ENCODE measurements at places on chromosomes 2 and 18.

DNA sequence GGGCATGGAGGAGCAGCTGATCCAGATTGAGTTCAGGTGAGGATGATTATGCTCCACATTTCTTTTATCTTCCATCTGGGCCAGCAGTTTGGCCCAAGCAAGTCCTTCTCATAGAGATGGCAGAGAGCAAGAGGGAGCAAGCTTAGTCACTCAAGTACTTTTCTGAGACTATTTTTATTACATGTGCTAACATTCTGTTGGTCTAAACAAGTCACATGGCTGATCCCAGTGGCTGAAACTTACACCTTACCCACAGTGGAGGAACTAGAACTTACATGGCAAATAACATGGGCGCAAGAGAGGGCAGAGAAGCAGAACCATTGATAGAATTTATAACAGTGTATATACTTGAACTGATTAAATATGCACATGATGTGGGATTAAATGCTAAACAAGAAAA lies 105.7 kb downstream of the KYNU start:
- DNase-seq, result no peak

DNA sequence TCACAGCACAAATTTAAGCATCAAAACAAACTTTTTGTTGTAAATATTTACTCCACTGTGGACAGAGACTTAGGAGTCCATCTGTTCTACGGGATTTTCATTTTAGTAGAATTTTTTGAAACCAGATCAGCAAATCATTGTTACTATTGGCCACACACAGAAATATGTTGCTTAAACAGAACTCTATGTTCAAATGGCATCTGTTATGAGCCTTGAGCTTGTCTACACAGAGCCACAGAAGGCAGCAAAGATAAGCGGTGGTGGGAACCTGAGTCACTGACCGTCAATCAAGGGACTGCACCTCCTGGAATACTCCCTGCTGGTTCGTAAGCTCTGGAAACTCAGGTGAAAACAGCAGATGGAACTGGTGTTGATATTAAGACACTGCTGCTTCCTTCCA lies 156.8 kb downstream of the TMEM200C start:
- DNase-seq, result no peak

DNA sequence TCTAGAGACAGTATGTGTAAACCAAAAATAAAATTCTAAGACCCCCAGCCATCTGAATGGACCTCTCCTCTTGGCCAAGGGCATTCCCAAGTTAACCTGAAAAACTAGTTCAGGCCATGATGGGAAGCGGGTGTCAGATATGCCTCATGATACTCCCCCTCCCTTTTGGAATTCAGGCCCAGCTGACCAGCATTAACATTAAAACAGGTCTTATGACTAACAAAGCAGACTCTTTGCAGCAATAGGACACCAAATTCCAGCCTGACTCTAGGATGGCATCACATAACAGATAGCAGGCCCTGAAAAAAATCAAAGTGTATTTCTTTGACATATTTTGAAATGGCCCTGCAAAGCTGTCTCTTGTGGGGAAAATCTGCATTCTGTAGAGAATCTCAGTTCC lies 73.3 kb upstream of the L3MBTL4 start:
- DNase-seq, result no peak

DNA sequence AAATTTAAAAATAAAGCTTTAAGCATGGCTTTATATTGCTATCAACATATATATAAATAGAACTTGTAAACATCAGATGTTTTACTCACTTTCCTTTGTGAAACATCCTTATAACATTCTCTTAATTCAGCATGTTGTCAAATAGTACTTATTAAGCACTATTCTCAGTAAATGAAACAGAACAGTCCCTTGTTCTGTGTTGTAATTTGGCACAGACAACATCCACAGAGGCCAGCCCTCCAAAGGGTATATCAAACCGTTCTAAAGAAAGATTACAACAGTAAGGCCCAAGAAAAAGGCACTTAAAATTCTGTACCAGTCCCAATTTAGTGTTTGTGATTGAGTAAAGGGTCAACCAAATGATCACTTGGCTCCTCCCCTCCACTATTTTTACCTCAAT lies 46.0 kb downstream of the GAREM1 start:
- DNase-seq, result no peak

DNA sequence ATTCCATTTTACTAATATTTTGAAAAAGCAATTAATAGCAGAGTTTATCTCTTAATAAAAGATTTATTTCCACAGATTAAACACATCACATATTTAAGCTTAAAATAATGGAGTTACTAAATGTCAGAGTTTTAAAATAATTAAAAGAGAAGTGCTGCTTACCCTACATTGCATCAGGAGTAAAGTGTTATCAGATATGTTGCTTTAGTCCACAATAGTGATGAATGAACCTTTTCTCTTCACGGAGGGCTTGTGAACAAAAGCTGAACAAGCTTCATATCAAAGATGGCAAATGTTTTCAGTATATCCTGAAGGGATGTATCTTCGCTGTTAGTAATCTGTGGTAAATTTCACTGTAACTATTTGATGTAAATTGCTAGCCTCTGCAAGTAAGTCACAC lies 69.4 kb upstream of the TTC27 start:
- DNase-seq, result no peak

DNA sequence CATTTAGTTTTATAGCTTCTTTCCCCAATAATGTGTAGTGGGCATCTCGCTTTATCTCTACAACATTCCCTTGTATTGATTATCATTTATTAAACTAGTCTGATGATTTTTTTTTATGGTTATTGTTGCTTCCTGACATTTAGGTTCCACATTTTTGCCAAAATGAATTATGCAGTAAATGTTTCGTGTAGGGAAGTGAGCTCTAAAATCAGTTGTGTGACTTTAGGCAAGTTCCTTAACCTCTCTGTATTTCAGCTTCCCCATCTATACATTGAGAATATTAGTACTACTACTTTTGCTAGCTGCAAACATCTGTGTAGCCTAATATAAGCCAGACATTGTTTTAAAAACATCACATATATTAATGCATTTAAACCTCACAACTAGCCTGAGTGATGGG lies 22.9 kb downstream of the SOCS6 start:
- no peak for DNase-seq

- DNase-seq, result no peak
These were observed 84.0 kb downstream of the SH3RF3 start for GRCh38 chr2:109212836-109213563.

DNA sequence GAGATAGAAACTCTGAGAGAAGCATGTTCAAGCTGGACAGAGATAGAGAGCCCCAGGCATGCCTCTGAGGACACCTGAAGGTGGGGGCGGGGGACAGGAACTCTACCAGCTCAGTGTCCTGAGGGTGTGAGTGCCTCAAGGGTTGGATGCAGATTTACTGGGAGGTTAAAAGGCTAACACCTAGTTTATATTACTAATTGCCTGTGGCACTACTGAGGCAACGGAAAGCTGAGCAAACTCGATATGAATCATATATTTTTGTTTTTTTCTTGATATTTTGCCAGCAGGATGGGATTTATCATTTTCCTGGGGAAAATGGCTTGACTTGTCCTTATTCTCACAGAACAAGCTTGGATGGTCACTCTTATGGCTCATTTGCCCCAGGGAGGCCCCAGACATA lies 319.5 kb downstream of the ALK start:
- DNase-seq, result no peak

DNA sequence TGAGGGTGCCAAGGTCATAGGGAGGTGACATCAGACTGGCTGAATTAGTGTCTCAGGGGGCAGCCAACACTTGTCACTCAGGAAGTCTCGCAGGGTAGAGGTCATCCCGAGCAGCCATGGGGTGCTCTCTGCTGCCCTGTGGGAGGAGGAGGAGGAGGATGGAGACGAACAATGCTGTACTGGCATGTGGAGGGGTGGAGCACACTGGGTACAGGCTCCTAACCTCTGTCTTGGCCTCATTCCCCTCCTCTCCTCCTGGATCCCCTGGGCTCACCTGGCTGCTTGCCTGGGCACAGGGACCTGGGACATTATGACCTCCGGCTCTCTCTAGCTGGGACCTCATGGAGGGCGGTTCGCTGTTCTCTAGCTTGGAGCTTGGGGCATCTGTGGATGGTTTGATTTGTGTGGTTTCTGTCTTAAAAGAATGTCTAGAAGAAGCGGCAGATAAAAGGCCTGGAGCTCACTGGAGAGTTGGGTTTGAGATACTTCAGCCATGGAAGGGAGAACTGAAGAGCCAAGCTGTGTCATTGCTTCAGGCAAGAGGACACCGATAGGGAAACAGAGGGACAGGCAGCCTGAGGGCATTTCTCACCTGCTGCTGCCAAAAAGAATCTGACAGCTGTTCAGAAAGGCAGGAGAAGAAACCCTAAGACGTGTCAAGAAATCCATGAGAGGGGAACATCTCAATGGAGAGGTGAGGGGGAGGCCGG lies 133.1 kb downstream of the SEPTIN10 start:
- DNase-seq, result no peak

DNA sequence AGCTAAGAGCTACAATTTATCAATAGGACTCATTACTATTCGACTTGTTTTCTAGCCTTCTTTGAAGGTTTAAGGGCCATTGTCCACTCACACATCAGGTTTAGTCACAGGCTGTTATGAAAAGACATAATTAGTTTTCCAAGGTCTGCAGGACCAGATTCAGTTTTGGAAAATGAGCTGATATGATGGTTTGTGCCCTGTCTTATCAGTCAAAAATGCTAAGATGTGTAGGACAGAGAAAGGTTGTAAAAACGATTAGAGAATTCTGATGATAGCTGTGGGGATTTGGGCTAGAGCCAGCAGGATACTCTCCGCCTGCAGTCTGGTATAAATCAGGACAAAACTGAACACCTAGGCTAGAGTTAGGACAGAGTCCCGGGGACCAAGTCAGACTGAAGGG lies 213.3 kb downstream of the LRRTM1 start:
- DNase-seq, result no peak

GRCh38 chr2:215876139-215876936 lies 137.0 kb downstream of the MREG start:
- DNase-seq, result no peak

DNA sequence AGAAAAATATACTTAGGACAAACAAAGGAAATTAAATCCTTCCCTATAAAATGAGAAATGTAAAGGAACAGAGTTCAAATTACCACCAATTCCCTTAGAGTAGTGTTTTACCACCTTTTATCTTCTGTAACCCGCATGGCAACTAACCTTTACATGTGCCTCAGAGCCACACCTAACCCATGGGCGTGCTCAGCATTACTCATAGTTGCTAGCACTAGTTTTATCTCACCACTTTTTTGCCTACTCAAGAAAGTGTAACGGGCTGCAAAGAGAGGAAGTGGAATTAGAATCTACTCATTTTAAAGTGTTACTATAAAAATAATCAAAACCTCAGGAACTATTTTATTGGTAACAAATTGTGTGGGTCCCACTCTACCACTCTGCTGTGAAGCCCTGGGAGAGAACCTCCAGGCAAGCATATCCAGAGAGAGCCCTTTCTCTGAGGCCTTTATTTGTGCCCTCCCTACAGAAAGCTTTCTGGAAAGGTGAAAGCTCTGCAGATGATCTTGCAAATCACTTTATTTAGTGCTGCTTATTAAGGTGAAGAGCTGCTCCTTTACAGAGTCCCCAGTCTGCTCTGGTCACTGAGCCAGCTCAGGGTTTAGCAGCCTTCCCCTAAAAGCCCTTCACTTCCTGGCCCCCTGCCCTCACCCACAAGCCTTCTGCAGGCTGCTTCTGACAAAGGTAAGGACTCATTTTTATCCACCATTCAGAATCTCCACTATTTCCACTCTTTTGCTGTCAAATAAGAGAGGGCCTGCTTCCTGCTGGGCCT lies 98.8 kb downstream of the TRABD2A start:
- DNase-seq, result no peak

- DNase-seq, result no peak
These were observed 115.7 kb downstream of the NCKAP5 start for GRCh38 chr2:133452583-133452982.

DNA sequence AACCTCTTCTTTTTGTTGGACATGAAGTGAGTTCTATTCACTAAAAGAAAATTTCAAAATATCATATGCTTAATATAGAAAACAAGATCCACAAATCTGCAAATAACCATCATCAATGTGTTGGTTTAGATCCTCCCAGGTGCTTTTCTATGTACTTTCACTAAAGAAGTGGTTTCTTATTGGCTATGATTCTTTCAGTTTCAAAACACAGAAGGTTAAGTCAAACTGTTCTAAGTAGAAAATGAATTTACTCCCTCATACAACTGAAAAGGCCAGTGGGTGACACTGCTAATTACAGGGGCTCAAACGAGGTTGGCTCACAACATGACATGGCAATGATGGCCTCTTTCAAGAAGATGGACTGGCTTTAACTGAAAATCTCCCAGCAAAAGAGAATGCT lies 111.7 kb downstream of the GALR1 start:
- no peak for DNase-seq

DNA sequence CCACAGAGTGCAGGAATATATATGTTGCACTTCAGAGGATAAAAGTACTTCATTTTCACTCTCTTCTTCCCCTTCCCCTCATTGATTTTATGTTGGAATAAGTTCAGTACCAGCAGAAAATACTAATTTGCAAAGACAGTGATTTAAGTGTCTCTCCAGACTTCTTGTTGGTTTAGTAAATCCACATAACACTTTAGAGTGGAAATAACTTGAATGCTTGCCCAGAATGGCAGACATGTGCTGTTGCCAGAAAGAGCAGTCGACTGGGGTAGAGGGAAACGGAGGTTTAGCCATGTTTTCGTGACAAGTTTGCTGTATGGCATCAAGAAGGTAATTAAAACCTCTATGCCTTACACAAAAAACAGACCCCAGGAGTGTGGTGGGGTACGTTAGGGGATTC lies 246.0 kb upstream of the CXCR4 start:
- DNase-seq, result no peak

DNA sequence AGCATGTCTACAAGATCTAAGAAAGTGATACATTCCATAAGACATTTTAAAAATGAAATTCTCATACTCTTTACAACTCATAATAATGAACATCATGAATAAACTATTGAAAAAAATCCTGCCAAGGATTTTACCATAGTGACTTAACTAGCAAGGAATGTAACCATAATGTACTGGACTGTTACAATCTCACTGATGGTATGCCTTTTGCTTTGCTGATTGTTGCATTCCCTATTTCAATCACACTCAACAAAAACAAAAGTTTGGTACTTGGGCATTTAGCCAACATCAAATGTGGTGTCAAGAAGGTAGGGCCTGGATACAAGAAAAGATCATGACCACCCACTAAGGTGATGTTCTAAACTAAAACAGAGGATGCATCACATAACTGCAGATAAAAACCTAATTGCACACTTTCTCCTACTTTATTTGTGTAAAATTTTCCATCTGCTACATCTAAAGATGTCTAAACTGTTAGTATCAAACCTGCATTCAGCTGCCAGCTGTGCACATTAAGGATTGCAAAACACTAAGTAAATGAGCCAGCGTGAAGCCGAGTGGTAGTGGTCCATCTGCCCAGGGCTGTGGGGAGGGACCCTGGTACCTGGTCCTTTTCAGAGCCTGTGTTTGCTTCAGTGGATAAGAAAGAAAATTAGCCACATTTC lies 564.4 kb downstream of the ZEB2 start:
- DNase-seq, result no peak

Data from Panc1 (cell line).